ENCODE measurements at places on chromosomes 4 and X.
A peak's percentile ranks its signal among the peaks of the same experiment; 100 is the strongest.

- no peak for DNase-seq
Measured at GRCh38 chr4:158936238-158936637, 166.6 kb upstream of the RAPGEF2 start.

DNA sequence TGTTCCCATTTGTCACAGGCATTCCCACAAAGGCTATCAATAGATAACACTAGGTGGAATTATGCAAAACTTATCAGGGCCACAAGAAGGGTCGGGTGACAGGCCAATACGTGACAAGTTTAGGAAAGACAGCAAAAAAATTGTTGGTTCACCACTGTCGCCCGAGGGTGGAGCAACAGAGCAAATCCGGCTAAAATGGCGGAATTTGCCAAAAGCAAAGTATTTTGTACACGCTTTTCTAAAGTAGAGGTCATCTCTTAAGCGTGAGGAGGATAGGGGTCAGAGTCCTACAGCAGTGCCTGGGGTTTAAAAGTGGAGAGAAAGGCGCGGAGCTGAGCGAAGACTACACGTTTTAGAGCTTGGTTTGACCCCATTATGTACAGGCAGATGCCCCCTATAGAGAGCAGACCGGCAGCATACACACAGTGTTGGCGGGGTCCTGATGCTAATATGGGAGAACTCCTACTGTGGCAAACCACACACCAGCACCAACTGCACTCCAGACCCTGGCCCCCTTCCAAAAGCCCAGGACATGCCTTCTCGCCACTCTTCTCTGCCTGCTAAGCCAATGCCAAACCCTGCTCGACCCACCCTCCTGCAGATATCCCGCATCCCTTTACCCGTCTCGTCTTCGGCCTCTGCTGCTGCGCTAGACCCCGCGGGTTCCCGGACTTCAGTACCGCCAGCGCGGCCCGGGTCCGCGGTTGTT lies 733 bp downstream of the CCNA2 start:
- peak; percentile 30 for DNase-seq

DNA sequence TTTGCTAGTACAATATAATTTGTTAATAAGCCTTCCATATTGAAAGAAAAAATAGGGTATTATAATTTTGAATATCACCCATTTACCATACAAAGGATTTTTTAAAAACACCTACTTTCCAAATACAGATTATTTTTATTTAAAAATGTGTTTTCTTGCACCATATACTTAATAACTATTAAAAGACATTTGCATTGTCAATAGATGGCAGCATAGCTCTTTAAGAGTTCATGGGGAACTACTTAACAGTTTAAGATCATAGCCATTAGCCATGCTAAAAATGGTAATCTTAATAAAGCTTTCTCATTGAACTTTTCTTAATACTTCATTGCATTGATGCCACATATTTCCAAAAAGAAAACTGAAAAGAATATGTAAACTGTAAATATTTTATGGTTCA lies 1995.9 kb downstream of the C4orf33 start:
- no peak for DNase-seq

- DNase-seq = no peak
Measured at GRCh38 chrX:47264483-47265173, 31.8 kb downstream of the USP11 start.

DNA sequence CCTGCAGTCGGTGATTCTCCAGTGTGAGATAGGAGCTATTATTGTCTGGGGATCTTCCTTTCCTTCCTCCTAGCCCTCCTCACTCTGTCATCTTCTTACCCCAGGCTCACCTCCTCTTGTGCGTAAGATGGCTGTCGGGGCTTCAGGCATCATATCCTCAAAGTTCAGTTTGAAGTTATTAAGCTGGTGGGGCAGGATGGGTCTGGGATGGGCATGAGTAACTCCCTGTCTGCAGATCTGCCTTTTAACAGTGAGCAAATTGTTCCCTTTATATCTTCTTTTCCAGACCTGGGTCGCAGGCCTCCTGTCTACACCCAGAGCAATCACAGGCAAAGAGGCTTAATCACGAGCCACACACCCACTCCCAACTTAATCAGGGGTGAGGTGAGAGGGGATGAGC lies 900 bp upstream of the MTMR1 start:
- DNase-seq = peak; percentile 11

DNA sequence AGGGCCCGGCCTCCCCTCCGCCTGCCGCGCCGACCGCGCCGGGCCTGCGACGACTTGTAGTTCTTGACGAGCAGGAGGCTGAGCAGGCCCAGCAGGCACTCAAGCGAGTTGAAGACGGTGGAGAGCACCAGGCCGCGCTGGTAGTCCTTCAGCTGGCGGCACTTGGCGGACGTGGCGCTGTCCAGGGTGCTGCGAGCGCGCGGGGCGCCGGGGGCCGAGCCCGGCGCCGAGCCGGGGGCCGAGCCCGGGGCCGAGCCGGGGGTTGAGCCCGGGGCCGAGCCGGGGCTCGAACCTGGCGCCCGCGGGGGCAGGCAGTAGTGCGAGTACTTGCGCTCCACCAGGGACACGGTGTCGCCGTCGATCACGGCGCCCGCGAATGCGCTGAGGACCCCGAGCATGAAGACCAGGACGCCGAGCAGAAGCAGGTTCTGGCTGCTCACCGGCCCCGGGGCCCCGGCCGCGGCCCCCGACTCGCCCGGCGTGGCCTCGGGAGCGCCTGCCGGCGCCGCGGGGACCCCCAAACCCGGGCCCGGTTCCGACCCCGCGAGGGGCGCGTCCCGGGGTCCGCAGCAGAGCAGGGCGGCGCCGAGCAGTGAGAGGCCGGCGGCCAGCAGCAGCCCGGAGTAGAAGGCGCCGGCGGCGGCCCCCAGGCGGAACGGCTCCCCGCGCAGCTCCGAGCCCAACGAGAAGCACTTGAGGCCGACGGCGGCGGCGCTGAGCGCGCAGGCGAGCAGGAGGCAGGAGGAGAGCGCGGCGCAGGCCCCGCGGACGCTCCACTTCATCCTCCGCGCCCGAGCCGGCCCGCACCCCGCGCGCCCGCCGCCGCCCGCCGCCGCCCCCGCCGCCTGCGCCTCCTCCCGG lies 584 bp downstream of the TMEM271 start:
- DNase-seq = no peak

GRCh38 chr4:10671366-10671765 lies 13.2 kb downstream of the CLNK start:
- DNase-seq = no peak

GRCh38 chrX:24542756-24543155 lies 77.7 kb downstream of the PDK3 start:
- DNase-seq = no peak

GRCh38 chrX:136450050-136450830 lies 37.5 kb upstream of the BRS3 start:
- DNase-seq = no peak

GRCh38 chr4:150625033-150625432 lies 43.1 kb downstream of the MAB21L2 start:
- no peak for DNase-seq

- DNase-seq = no peak
Measured at GRCh38 chr4:27789773-27790172, 929.1 kb downstream of the STIM2 start.

DNA sequence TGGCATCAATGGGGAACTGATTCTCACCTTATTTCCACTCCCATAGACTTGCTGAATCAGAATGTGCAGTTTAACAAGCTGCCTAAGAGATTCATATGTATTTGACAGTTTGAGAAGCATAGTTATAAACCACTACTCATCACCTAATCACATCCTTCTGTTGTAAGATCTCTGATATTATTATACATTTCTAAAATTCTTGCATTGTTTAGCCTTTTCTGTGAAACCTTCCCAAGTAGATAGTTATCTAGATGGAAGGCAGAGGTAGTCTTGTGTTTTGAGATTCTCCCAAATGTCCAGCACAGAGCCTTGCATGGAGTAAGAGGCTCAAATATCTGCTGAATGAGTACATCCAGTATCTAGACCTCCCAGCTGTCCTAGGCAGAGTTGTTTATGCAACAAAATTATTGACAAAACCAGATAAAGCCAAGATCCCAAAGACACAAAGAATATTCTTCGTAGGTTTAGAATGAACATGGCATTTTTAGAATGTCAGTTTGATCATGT lies 227.3 kb downstream of the KDR start:
- no peak for DNase-seq

GRCh38 chrX:734362-734761 lies 103.8 kb downstream of the SHOX start:
- no peak for DNase-seq

- DNase-seq = no peak
Measured at GRCh38 chrX:48736303-48736702, 25.2 kb upstream of the GLOD5 start.

DNA sequence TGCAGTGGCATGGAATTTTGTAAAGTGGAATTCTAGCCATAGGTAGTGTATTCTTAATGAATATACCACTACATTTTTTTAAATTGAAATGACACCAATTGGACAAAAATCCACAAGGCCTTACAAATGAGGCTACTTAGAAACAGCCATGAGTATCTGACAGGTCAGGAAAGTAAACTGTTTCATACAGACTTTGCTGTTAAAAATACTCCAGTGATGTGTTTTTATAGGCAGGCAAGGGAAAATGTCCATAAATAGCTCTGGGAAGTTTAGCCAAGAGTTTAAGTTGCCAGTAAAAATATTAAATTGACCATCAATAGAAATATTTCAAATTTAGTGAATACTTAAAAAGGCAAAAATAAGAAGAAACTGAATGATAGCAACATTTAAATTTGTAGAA lies 41.8 kb upstream of the PDLIM5 start:
- no peak for DNase-seq

- DNase-seq = no peak
Measured at GRCh38 chrX:12898073-12898472, 8.3 kb upstream of the TLR8 start.

DNA sequence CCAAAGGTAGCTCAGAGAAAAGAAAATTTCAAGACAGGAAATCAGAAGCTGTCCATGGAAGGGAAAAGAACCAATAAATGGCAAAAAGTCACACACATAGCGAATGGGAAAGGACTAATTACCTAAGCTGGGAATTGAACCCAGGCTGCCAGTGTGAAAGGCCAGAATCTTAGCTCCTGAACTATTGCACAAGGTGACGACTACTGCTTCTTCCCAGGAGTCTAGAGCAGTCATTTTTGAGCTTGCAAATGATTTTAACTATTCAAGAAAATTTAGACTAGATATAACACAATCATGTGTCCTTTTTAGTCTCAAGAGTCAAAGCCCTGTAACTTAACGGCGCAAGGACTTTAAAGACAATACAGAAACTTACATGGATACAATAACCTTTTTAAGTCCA lies 34.1 kb upstream of the ZNF81 start:
- DNase-seq = no peak

GRCh38 chr4:74904509-74905065 lies 28.3 kb upstream of the PARM1 start:
- no peak for DNase-seq

DNA sequence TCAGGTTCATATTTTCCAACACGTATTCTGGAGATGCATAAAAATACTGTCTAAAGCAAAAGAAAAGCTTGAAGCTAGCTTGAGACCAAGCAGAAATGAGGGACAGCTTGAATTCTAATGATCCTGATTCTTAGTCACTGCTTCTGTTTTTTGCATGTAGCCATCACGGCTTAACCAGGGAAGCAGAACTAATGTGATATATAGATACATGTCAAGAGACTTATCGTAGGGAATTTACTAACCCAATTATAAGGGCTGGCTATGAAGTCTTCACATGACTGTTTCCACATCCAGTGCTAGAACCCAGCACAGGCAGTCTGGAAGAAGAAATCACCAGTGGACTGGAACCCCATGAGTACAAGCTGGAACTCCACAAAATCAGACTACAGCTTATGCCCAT lies 85.2 kb upstream of the SLIT2 start:
- DNase-seq = no peak

GRCh38 chr4:136900696-136901095 lies 631.6 kb downstream of the PCDH18 start:
- no peak for DNase-seq

GRCh38 chr4:56208103-56208502 lies 179.2 kb downstream of the AASDH start:
- no peak for DNase-seq

DNA sequence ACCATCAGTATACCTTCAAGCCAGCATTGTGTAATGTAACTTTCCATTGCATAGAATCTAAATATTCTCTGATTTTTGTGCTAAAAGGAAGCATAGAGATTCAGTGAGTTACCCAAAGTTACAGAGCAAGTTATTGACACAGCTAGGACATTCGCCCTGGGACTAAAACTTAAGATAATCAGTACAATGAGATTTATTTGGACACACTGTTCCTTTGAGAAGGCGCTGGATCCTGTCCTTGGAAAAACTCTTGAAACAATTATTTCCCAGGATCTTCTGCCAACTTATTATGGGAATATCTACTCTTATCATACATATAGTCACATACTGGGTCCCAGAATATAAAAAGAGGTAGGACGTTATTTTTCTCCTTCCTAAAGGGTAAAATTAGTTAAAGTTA lies 392.0 kb downstream of the UBE2NL start:
- no peak for DNase-seq

DNA sequence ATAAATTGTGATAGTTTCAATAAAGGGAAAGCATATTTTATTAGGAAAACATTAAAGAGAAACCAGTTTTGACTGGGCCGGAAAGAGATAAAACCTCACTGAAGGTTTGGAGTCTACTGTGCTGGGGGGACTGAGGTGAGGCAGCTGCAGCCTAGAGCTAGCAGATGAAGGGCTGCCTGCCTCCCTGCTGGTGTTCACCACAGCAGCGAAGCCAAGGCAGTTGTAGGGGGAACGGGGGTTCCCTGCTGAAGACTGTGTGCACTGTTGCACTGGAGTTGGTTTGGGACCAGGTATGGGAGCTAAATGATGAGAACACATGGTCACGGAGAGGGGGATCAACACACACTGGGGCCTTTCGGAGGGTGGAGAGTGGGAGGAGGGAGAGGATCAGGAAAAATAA lies 546.5 kb upstream of the SMIM31 start:
- DNase-seq = no peak

DNA sequence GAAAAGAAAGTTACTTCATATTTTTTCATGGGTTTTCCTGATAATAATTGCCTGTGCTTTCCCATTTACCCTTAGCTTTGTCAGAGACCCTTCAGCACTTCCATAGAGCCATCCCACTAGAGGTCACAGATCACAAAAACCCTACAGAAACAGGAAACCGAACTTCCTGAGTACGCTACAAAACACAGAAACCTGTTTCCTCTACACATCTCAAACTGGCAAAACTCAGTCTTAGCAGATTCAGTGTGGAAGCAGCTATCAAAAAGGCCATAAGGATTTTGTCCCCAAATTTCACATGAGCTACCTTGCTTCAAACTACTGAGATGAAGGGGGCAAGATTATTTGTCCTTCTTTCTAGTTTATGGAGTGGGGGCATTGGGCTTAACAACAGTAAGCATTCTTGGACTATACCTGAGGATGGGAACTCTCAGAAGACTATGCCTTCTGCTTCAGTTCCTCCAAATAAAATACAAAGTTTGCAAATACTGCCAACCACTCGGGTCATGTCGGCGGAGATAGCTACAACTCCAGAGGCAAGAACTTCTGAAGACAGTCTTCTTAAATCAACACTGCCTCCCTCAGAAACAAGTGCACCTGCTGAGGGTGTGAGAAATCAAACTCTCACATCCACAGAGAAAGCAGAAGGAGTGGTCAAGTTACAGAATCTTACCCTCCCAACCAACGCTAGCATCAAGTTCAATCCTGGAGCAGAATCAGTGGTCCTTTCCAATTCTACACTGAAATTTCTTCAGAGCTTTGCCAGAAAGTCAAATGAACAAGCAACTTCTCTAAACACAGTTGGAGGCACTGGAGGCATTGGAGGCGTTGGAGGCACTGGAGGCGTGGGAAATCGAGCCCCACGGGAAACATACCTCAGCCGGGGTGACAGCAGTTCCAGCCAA lies at the start of gene MMRN1:
MMRN1 (plus strand) TSS at position 206 of the 902 bp plus-strand sequence; CDS start at position 324, 118 bp downstream.
- no peak for DNase-seq

- DNase-seq = no peak
Measured at GRCh38 chr4:163404080-163404479, 60.4 kb downstream of the NPY5R start.

- DNase-seq = no peak
Measured at GRCh38 chr4:138192113-138192512, 50.0 kb downstream of the SLC7A11 start.
